ENCODE measurements at places on chromosomes 2 and 18. TPM values are rescaled to one million over a fixed set of nuclear protein-coding genes. Genes with fewer than 3 reads are reported as not detected.

The ADRA2B gene
- 2.1 TPM for polyA plus RNA-seq

The ITGA6 gene
- 57.5 TPM for polyA plus RNA-seq

DNA sequence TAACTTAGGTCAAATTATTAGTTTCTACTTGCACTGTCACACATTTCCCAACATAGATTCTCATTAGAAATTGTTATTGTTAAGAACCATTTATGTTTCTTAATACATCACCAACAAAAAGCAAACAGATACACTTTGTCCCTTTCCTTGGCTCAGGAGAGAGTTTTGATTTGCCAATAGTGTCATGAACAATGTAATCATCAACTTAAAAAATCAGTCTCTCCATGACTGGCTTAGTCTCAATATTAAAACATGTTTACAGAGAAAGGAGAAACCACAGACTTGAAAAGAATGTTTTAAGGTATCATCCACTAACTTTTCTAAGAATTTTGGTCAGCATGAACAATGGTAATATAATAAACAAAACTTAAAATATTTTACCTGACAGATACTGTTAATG lies 416.5 kb upstream of the KCNH7 start:
- no peak for DNase-seq

DNA sequence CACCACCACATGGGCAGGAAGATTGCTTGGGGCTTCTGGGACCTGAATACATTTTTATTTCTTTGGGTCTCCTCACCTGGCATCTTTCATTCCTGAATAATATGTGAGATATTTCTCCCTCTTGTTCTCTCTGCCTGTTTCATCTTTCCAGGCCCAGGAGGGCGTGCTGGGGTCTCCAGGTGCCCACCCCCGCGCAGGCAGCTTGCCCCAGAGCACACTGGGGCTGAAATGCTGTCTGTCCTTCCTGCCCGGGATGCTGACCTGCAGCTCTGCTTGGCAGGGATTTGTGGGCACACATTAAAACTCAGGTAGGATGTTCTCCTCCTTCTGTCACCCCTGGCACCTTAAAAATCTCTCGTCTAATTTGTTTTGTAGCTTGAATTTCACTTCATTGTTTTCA lies 39.7 kb upstream of the TEX51 start:
- DNase-seq, result no peak

GRCh38 chr18:27411911-27412310 lies 226.8 kb upstream of the CHST9 start:
- no peak for DNase-seq

DNA sequence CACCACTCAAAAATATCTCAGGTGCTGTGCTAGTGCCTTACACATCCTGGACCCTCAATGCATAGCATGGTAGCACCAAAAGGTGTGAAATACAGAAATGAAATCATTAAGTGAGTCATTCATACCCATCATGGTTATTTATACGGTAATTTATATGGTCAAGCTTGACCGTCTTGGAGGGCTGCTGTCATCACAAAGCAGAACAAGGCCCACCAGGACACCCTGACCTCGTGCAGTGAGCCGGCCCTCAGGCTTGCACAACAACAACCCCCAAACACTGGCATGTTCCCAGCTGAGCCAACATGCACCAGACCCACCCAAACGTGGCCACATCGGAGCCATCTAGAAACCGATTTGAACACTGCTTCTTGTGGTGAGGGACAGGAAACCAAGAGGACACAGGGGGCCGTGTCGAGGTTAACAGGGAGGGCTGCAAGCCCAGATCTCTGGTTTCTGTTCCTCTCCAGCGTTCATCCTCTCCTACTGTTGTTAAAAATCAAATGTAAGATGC lies 378.5 kb upstream of the ID2 start:
- peak; percentile 54 for DNase-seq

GRCh38 chr2:239285071-239285931 lies 115.5 kb downstream of the HDAC4 start:
- DNase-seq, result no peak

Measured in testis (tissue), 5 donors.